Right hindlimb (tissue), 1 donor: ENCODE measurements at places on chromosomes 2 and 18.

- DNase-seq = no peak
Observed at GRCh38 chr2:126655051-126655450, 907 bp upstream of the GYPC start.

DNA sequence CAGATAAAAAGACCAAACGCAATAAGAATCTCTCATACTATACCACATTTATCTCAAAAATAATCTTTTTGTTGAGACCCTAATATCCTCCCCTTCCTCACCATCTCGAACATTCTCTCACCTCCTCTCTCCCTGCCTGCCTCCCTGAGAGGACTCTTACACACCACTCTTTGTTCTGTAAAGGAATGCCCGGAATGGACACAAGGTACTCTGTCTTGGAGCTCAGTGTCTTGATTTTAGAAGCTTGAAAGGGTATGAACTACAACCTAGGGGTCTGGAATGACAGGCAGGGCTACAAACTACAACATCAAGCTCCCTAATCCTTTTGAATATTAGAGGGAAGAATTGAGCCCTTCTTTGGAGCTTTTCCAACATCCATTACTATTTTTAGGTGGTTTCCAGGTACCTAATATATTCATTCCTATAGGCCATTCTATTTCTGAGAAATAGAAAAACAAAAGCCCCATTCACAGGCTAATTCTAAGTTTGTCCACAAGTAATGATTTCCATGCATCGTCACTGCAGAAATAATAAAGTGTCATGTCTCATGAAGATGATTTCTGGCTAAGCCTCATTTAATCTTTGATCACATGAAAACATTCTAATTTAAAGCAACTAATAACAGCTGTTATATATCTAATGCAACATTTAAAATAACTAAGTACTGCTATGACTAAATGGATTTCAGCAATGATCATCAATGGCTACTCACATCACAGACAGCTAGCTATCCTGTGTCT lies 60.6 kb downstream of the LRP2 start:
- no peak for DNase-seq

DNA sequence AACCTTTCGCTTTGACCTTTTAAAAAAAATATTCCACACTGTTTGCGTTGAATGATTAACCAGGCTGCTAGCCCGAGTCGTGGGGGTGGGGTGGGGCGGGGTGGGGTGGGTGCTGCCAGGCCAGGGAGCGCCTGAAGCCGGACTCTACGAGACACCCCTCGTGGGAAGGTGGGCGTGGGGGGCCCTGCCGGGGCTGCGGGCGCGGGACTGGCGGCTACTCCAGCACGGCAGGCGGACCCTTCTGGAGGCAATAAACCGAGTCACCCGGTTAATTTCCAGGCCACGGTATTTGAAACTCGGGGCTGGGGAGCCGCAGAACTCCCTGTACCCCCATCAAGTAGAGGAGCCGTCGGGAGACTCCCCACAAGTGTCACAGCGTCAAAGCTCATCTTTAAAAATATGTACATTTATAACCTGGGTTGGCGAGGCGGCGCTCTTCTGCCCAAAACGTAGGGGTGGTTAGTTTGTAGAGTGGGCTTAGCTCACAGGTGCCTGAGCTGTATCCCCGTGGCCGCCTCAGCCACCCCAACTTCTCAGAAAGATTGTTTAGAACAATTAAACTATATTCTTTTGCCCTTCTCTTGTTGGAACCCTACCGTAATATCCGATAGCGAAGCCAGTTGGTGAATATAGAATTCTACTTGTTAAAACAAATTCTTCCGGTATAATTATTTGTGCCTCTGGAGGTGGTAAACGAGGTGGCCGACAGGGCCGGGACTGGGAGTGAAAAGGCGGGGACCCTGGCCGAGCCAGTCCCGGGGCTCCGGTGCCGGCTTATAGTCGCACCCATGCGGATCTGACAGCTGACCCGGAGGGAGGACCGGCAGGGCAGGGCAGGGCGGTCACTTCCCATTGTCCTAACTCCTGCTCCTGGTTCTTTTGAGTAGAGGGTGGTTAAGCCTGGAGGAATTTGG lies 1.4 kb downstream of the B3GNT2 start:
- peak; percentile 48 for DNase-seq

- DNase-seq = no peak
Observed at GRCh38 chr2:69083235-69083748, 70.3 kb downstream of the ANTXR1 start.

DNA sequence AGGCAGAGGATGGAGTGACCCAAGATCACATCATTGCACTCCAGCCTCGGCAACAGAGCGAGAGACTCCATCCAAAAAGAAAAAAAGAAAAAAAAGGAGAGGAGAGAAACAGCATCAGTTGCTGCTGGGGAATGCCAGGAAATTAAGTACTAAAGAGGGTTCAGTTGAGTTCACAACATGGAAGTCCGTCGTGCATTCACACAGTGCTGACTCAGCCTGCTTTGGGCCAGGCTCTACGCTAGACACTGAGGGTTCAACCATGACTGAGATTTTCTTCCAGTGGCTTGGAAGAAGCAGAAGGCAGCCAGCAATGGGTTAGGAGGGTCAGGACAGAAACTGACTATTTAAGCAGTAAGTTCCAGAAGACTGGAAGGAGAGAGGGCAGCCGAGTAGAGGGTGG lies 108.8 kb downstream of the FMNL2 start:
- no peak for DNase-seq

GRCh38 chr2:183037074-183037552 lies 1.1 kb downstream of the NCKAP1 start:
- no peak for DNase-seq

DNA sequence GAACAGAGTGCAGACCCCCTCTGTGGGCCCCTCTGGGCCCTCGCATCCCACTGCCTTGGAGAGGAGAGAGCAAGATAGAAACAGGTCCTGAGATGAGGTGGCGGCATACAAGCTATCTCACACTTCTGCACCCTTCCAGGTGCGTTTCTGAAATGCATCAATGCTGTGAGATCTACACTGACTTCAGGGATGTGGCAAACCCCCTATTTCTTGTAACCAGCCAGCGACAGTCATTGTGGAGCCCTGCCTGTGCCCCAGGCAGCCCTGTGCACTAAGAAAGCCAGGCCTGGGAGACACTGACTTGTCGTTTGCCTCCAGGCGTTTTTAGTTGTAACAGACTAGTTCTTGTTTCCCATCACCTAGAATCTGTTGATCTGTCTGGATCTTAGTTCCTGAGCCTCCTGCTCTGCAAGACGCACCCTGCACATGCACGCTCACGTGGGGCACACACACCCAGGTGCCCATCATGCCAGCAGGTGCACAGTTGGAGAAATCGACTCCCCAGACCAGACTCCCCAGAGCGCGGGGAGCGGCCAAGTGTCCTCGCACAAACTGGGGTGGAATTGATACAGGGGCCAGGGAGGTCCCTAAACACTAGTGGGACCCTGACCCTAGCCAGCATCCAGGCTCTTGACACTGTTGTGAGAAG lies 238.0 kb downstream of the FAM210A start:
- no peak for DNase-seq

DNA sequence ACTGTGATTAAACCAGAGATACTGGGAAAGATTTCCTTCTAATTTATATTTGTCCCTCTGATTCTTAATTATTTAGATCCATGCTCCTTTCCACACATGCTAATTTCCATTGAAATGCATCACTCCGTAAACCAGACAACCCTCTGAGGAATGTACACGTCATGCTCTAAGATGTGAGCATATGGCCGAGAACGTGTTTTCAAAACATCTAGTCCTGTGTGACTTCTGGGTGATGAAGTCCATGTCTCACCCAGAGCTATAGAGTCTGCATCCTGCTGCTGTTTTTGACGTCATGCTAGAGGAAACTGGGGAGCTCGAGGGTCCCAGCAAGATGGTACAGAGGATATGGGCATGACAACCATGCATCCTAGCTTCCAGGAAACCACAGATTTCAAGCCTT lies 53.6 kb downstream of the CAPN13 start:
- DNase-seq = no peak

GRCh38 chr2:150676747-150677383 lies 189.4 kb upstream of the RND3 start:
- DNase-seq = no peak

DNA sequence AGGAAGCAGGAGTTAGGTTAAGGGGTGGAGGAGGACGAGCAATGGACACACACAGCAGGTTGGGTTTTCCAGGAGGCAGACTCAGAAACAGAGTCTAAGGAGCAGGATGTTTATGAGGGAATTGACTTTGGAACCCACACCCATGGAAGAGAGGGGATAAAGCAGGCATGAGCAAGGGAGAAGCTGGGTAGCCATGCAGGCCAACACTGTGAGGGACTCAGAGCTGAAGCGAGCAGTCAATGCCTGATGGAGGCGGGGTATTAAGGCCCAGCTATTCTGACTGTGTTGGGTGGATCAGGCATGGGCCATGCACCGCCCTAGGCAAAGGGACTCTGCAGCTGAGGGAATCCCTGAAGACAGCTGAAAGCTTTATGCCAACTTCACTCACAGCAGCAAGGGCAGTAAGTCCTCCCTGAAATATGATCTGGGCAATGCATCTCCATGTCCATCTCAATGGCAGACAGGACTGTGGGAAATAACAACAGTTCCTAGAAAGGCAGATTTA lies 37.6 kb downstream of the TEX51 start:
- DNase-seq = no peak

DNA sequence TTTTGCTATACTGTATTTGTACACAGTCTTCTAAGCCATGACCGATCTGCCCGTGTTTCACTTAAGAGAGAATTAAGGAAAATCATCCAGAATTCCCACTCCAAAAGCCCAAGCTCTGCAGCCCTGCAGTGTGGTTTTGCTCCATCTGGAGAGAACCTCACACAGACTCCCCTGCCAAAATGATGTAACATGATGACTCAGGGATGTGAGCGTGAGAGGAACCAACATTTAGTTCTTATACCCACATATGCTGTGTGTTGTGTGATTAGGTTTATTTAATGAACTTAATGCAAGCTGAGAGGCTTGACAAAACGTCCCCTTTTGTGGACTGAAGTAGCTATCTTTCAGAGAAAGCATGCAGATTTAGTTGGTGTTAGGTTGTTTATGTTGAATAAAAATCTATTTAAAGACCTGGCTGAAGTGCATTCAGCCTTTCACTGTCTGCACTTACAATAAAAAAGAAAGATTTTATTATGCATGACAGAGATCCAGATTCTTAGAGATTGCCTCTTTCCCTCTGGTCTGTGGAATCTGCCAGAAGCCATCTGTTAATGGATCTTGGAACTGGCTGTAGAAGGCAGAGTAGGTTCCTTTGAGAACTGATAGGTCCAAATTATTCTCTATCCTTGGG lies 6.3 kb downstream of the RAB12 start:
- DNase-seq = peak; percentile 77

DNA sequence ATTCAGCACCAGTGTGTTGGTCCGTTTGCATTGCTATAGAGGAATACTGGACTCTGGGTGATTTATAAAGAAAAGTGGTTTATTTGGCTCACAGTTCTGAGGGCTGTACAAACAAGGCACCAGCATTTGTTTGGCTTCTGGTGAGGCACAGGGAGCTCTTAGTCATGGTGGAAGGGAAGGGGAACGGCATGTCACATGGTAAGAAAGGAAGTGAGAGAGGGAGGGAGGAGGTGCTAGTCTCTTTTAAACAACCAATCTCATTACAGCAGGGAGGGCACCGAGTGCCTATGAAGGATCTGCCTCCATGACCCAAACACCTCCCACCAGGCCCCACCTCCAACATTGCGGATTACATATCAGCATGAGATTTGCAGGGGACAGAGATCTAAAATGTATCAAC lies 143.9 kb upstream of the DLX2 start:
- DNase-seq = no peak

DNA sequence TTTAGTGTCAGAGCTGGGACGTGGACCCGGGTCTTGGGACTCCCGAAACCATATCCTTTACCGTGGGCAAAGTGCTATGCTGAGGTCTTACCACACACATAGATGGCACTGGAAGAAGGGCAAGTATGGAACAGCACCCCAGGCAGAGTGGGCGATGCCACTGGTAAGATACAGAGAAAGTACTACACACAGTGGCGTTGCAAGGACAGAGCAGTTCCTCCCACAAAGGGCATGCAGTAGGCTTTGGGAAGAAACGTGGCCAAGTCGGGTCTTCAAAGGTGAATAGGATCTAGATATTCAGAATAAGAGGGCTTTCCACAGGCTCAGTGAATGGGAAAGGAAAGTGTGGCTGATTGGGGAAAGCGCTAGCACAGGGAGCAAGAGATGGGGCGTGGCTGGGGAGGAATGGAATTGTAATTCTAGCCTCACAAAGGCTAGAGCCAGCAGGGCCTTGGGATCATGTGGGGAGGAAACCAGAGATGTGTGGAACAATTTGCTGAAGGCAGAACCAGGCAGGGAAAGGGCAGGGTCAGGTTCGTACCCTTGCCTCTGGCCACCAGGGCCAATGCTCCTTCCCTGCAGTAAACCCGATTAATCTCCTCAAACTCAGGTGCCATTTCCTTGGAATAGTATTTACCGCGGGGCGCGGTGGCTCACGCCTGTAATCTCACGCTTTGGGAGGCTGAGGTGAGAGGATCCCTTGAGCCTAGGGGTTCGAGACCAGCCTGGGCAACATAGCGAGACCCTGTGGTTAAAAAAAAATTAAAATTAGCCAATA lies 36.0 kb downstream of the PCBP1 start:
- DNase-seq = peak; percentile 90

DNA sequence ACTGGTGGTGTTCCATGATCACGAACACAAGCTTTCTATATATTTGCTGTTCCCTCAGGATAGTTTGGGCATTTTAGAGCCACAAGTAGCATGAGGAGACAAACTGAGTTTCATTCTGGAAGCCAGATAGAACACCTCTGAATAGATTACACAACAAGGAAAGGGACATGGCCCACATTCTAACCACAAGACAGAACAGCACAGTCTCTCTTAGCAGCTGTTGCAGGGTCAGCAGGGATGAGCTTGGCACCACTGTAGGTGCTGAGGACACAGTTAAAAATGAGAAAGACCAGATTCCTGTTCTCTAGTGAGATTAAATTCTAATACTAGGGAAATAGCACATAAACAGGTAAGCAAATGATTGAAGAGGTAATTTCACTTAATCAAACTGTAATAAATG lies 235.3 kb downstream of the ZNF407 start:
- DNase-seq = no peak

- no peak for DNase-seq
Observed at GRCh38 chr2:224086226-224086914, 47.3 kb upstream of the SERPINE2 start.

DNA sequence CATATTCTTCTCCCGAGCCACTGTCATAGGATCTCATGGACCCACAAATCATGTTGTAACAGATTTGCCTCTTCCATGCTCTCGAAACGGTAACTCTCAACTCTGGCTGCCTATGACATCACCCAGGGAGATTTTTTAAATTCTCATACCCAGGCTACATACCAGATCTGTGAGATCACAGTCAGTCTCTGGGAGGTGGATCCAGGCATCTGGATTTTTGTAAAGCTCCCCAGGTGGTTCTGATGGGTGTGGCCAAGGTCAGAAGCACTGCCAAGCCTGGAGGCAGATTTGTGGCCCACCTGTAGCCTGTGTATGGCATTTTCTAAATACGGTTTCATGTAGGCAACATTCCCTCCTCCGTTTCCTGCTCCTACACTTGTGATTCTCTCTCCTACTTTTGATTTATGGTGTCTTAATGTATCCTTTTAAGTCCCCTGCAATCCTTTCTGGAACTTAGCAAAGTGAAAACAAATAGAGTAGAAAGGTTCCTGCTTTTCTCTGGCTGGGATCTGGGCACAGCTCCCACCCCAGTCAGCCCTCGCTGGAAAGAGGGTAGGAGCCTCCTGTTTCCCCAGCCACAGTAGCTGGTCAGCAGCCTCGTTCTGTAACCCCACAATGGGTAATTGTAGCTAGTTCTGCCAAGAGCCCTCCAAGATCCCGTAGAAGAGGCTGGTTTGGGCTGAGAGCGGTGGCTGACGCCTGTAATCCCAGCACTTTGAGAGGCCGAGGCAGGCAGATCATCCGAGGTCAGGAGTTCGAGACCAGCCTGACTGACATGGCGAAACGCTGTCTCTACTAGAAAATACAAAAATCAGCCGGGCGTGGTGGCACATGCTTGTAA lies 96.2 kb downstream of the KLHL29 start:
- DNase-seq = no peak
